Heart right ventricle (tissue), 16 donors: ENCODE measurements at places on chromosomes 12 and 14. TPM values are rescaled to one million over a fixed set of nuclear protein-coding genes. Genes with fewer than 3 reads are reported as not detected.

DNA sequence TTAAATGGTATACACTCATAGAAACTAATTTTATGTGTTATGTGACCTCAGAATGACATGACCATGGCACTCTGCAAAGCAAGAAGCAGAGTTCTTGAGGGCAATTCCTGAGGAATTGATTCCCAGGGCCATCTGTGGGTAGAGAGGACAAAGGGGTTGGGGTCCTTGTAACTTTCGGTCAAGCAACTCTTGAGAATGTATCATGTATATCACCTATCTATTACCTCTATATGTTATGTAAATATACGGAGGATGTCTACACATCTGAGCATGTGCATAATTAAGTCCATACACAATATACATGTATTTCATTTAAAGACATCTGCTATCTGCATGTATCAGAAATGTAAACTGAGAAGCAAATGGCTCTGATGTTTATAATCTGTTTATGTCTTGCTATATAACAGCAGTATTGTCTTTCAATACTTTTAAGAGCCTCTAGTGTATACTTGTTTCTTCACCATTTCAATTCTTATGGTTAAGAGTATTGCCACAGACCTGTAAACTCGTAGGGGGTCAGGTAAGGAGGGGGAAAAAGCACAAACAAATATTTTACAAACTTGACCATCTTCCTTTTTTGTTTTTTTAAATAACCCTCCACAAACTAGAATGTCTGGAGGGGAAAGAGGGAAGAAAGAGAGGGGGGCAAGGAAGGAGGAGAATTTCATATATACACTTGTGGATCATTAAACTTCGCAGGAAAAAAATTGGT lies 4.5 kb downstream of the FOXA1 start:
- DNase-seq, result no peak

ART4 gene
- polyA plus RNA-seq, result 1.3 TPM

FZD10 gene
- polyA plus RNA-seq, result 0.07 TPM

DNA sequence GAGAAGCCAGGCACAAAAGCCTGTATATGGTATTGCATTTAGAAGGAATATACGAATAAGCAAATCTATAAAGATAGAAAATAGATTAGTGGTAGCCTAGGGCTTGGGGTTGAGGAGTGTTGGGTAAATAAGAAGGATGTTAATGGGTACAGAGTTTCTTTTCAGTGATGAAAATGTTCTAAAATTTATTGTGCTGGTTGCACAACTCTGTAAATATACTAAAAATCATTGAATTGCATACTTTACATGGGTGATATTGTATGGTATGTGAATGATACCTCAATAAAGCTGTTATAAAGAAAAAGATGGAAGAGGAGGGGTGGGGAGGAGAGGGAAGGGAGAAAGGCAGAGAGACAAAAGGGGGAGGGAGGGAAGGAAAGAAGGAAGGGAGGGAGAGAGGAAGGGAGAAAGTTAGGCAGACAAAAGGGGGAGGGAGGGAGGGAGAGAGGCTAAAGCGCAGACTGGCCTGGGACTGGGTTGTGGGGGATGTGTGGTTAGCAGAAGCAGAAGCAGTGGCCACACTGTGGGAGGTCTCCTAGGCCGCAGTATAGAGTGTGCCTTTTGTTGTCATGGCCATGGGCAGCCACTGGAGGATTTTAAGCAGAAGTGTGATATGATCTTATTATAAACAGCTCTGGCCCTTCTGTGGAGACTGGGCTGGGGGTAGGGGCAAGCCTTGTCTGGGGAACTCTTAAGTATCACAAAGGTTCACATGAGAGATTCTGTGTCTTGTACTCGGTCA lies 73.6 kb upstream of the ELK3 start:
- DNase-seq, result no peak

- DNase-seq, result no peak
These were observed 113.3 kb upstream of the TMPO start for GRCh38 chr12:98402091-98402490.

RTN1 gene
- 0.52 TPM for polyA plus RNA-seq

SCN8A gene
- polyA plus RNA-seq, result 0.01 TPM

DNA sequence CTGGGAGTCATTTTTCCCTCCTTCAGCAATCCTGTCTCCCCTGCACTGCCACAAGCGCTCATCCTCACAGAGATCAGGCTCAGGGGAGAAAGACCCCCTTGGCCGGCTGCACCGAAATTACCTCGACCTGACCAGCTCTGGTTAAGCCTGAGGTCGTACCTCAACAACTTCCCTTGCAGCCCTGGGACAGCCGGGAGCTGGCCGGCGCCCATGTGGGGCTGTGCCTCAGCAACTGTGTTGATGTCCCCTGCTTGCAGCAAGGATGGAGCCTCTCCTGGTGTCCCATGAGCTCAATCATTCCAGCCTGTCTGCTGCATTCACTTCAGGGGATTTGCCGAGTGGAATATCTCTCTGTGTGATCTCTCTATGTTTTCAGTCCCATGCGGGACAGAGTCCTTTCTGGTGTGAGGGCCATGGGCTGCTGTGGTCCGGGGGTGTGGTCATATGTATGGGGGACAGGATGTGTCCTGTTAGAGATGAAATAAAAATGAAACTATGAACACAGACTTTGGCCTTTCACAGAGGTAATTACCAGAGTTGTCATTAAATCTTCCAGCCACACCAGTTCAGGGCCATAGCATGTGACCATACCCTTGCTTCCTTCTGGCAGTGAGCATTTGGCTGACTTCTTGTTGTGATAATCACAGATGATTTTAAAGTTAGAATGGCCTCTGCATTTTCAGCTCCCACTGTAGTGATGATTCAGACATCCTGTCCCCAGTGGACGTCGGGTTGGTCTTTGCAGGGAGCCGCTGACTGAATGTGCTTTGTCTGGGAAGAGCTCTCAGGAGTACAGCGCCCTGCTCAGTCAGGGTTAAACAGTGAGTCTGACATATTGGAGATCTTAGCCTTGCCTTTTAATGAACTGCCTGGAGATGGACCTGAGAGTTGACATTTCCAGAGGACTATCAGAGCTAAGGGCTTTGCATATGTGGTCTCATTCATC lies 405.9 kb downstream of the AACS start:
- DNase-seq, result no peak

FGF6 gene
- polyA plus RNA-seq, result not detected

- peak; percentile 58 for DNase-seq
These were observed 217.4 kb upstream of the RTL1 start for GRCh38 chr14:101120641-101121507.

DNA sequence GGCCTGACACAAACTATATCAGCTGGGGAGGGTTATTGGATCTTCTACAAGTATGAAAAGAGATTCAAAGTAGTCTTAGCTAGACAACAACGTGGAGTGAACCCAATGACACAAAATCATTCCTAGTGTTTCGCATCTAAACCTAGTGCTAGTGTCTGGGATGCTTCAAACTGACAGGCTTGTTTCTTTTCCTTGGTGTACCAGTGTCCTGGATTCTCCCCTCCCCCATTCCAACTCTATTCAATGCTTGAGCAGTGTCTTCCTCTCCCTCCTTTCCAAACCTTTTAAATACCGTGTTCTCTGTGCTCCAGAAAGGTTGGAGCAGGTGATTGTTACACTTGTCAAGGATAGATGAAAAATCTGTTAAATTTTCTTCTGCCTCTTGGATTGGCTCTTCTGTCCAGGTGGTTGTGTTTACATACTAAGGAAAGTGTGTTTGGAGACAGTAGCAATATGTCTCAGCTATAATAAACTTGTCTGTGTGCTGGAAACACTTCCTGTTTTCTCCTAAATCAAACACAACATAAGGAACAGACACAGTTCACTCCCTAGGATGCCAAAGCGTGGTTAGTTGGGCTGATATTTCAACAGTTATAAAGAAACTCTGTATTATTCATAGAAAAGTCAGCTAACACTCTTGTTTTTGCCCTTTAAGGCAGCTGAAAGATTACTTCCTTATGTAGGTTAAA lies 14.4 kb upstream of the GUCY2C start:
- no peak for DNase-seq

CMA1 gene
- not detected for polyA plus RNA-seq

DNA sequence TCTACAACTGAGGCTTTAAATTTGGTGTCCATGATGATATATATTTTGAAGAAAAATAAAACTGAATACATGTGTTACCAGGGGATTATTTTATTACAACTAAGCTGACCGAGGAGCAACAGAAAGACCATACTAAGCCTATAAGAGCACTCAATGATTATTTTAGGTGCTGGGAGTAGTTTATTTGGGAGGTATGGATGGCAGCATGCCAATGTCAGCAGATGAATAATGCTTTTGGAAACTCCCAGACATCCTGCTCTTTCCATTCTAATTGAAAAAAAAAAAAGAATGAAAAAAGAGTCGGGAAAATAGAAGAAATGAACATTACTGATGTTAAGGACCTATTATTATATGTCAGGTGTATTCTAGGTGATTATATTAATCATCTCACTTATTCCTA lies 441.2 kb downstream of the BTG1 start:
- DNase-seq, result no peak

- no peak for DNase-seq
These were observed 29.4 kb downstream of the SETD3 start for GRCh38 chr14:99451234-99451633.

TAS2R50 gene
- polyA plus RNA-seq, result not detected

WDHD1 gene
- polyA plus RNA-seq, result 0.59 TPM

DNA sequence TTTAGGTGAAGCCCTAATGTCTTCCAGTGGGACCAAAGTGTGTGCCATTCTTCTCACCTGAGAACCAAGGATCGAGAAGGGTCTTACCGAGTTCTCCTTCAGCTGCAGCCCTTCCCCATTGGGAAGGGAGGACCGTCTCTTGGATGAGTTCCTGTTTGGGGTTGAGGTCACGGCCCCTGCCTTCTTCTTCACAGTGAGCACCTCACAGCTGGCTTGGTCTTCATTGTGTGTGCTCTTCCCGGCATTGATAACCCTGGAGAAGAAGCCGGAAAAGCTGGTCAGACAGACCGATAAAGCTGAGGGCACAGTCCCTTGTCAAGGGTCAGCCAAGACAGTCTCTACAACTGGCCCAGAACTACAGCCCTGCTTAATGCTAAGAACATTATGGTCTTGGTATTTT lies 102.9 kb downstream of the PPM1H start:
- no peak for DNase-seq

- DNase-seq, result no peak
These were observed 1058.4 kb downstream of the LRFN5 start for GRCh38 chr14:42665083-42665482.

RFLNA gene
- polyA plus RNA-seq, result 0.22 TPM

PTGDR gene
- polyA plus RNA-seq, result 1.9 TPM

KLRD1 gene
- polyA plus RNA-seq, result 0.59 TPM

GRCh38 chr12:83168751-83169150 lies 482.0 kb downstream of the TMTC2 start:
- no peak for DNase-seq

EPS8 gene
- polyA plus RNA-seq, result 34.5 TPM

IRAK3 gene
- 2.9 TPM for polyA plus RNA-seq

FGF23 gene
- 0.01 TPM for polyA plus RNA-seq

- no peak for DNase-seq
These were observed 258.1 kb downstream of the MED13L start for GRCh38 chr12:116019415-116019814.

SIRT4 gene
- 2.8 TPM for polyA plus RNA-seq

CAPZA3 gene
- not detected for polyA plus RNA-seq

DNA sequence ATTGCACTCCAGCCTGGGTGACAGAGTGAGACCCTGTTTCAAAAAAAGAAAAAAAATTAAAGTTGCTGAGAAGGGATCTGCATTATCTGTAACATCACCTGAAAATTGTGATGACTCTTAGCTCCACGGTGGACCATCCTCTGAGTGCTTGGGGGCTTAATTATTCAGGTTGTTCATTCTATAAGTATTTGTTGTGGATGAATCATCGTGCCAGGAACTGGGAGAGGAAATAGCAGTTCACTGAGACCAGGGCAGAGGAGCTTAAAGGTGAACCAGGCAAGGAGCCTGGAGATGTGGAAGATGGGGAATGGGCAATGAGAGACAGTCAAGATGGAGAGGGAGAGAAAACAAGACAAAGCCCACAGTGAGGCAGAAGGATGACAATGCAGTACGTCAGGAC lies 25.5 kb upstream of the GSC start:
- no peak for DNase-seq

DNA sequence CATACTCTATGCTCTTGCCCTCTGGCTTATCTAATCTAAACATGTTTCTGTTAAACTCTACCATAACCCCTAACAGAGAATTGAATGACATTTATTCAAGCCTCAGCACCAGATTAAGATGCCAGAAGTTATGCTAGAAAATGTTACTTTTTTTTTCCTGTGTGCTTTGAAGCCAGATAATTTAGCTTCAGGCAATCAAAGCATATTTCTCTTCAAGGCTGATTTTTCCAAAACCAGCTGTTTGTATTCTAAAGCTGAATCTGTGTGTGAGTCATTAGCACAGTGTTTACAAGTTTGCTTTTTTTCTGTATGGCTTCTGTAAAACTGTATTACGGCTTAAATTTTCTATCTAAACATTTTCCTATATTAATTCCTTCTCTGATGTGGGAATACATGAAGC lies 326.1 kb downstream of the FSCB start:
- no peak for DNase-seq

- DNase-seq, result no peak
These were observed 4.5 kb upstream of the KLHL33 start for GRCh38 chr14:20440465-20440864.

ZBTB42 gene
- polyA plus RNA-seq, result 5.9 TPM

NUP37 gene
- polyA plus RNA-seq, result 6.4 TPM

GRCh38 chr14:92389598-92390158 lies 66.7 kb downstream of the SLC24A4 start:
- no peak for DNase-seq

DNA sequence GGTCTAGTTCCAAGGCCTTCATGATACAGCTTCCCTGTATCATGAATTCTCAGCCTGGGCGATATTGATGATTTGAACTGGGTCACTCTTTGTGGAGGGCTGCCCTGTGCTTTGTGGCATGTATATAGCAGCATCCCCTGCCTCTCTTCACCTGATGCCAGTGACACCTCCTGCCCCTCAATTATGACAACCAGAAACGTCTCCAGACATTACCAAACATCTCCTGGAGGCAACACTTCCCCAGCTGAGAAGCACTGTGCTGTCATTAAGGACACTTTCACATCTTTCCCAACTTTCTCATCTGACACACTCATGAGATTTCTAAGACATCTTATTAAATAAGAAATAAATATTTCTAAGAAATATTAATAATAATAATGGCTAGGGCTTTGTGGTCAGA lies 315.3 kb downstream of the BCL11B start:
- DNase-seq, result no peak

KNTC1 gene
- polyA plus RNA-seq, result 8.1 TPM

HOXC6 gene
- 0.29 TPM for polyA plus RNA-seq

DNA sequence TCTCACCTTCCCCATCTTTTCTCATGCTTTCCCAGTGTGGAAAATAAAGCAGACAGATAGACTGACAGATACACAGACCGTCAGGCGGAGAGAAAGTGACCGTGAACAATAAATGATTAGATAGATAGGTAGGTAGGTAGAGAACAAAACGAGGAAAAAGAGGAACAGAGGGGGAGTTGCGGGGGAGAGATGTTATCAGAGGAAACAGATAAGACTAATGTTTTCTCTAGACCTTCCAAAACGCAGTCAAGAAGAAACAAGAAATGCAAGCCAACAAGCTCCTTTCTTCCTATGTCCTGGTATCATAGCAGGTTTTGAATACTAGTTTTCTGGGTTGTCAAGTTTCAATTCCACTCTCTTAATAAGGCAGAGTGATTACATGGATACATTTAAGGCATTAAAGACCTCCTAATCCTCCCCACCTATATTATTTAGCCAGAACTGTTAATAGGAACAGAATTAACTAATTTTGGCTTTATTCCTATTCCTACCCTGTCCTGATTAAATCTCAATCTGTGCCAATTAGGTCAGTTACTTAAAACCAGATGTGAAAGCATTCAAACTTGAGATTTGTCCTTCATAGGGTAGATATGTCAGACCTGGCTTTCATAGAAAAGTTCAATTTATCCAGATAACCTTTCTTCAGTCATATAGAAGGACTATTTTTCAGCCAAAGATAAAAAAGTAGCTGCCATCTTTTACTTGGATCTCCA lies 89.0 kb upstream of the PTPRR start:
- DNase-seq, result no peak
